Activated CD4-positive, alpha-beta T cell treated with anti-CD3 and anti-CD28 coated beads for 24 hours (primary cell): ENCODE measurements at places on chromosomes 4 and X.

DNA sequence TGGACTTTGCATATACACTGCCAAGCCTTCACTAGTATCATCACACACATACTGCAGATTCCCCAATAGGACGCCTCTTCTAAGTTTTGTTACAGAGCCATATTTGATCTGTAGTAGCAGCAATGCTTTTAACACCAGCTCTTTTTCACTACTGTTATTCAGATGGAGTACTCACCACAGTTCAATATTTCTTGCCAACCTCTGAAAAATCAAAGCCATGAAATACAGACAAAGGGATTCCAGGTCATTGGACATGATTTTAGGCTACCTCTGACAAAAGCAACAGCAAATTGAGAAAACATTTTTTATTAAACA lies 390.7 kb upstream of the ADGRL3 start:
- no peak for DNase-seq

DNA sequence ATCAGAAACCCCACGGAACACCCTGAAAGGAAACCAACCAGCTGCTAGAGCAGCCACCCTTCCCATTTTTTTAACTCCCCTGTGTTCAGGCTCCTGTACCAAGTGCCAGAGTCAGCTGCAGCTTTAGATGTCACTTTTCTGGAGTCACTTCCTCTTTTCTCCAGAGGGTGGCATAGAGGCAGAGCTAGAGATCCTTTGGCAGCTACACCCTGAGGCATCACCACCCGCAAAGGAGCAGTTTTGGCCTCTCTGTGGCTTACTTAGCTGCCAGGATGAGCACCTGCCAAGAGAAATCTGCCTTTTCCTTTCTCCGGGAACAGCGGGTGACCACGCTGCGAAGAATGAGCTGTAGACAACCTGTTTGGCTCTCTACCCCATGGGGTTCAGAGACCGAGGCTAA lies 58.0 kb upstream of the CHRDL1 start:
- no peak for DNase-seq

DNA sequence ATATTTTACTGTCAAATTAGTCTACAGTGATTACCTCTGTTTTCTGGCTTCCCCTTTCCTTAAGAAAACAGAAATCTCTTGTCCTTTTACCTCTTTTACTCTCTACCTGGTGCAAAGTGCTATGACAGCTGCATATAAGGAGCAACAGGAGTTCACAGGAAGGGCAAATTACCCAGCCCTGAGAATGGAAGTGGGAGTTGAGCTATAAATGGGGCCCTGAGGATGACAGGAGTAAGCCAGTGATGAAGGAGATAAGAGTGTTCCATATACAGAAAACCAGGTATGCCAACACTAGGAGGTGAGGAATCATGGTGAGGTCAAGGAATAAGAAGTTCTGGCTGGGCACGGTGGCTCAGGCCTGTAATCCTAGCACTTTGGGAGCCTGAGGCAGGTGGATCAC lies 4.5 kb upstream of the HSD17B13 start:
- DNase-seq: no peak

DNA sequence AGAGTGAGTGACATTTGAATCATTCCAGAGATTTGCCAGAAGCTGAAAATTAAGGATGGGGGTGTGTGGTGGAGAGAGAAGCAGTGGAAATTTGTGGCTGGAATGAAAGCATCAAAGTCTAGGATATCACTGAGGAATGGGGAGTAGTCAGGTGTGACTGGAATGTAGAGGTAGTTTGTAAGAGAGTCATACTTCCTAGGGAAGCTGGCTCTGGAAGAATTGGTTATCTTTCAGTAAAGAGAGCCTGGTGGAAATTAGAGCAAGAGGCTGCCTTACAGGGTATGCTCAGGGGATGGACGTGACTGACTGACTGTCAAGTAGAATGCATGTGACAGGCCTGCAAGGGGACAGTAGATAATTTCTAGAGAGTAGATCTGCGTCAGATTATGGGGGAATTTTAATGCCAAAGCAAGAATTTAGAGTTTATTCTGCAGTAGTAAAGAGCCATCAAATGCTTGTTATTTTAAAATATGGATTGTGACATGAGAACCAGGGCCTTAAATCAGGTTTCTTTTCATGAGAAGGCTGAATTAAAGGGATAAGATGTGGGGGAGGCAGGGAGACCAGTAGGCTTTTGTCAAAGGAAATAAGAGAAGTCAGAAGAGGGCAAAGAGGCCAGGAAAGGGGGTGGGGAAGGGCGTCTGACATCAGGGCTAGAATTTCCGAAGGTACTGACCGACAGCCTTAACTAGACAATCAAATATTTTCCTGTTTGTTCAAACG lies 109.9 kb downstream of the AFF1 start:
- no peak for DNase-seq

- DNase-seq: peak; percentile 79
Observed at GRCh38 chr4:1579901-1580691, 104.0 kb downstream of the FAM53A start.

GRCh38 chr4:181272422-181272821 lies 970.8 kb upstream of the TENM3 start:
- DNase-seq: no peak

GRCh38 chr4:6565691-6566390 lies 9.1 kb upstream of the MAN2B2 start:
- DNase-seq: no peak

- DNase-seq: no peak
Observed at GRCh38 chr4:68717999-68718398, 47.5 kb upstream of the UGT2B15 start.

GRCh38 chr4:41119867-41120295 lies 94.5 kb downstream of the APBB2 start:
- no peak for DNase-seq

GRCh38 chrX:154661170-154661569 lies 7.8 kb upstream of the CTAG2 start:
- no peak for DNase-seq

- DNase-seq: no peak
Observed at GRCh38 chr4:39259571-39260330, 77.4 kb downstream of the WDR19 start.

- no peak for DNase-seq
Observed at GRCh38 chrX:103697687-103698086, 11.2 kb upstream of the MORF4L2 start.

GRCh38 chrX:2502120-2502667 lies 1.4 kb upstream of the DHRSX start:
- no peak for DNase-seq
